Hematopoietic multipotent progenitor cell treated with erythropoietin and hydrocortisone succinate and interleukin-3 and kit ligand, for 4 days (in vitro differentiated cells): ENCODE measurements at places on chromosomes 7 and 10.
A peak's percentile ranks its signal among the peaks of the same experiment; 100 is the strongest.

GRCh38 chr7:73912223-73912622, 51.3 kb downstream of the TMEM270 start:
- DNase-seq = no peak

- no peak for DNase-seq
These were observed 35.3 kb downstream of the TRRAP start for GRCh38 chr7:98913612-98914011.

DNA sequence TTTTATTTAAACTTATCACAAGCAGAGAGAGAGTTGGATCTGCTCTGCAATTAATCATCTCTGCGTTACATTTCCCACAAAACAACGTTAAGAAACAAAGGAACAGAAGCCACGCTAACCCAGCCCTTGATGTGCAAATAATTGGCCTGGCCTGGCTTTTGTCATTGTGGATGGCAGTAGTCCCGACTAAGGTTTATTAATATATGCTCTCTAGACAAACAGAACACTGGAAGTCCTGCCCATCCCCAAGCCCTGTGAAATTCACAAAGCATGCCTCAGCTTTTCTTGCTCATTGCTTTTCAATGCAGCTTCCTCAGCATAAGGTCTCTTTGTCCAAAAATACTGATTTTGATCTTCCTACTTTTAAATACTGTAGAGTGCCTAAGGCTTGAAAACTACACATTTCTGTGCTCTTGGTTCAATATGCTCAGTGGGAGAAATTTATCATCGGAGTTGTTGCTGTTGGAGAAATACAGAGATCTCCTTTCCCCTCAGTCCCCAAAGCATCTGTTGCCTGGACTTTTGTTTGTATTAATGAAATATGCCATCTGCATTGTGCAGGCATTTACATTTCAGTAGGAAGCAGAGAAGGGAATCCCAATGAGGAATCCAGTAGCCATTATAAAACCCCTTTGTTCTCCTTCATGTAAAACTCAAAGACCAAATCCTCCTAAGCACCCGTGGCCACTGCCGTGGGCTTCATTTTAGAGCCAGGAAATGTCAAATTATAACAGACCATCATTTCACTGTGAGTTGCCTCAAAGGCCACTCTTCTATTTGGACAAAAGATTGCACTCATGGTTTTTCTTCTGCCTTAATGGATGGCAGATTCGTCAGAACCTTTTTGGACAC, 61.1 kb downstream of the SORCS1 start:
- no peak for DNase-seq

- DNase-seq = no peak
These were observed 6.4 kb upstream of the MYL10 start for GRCh38 chr7:101635484-101635883.

DNA sequence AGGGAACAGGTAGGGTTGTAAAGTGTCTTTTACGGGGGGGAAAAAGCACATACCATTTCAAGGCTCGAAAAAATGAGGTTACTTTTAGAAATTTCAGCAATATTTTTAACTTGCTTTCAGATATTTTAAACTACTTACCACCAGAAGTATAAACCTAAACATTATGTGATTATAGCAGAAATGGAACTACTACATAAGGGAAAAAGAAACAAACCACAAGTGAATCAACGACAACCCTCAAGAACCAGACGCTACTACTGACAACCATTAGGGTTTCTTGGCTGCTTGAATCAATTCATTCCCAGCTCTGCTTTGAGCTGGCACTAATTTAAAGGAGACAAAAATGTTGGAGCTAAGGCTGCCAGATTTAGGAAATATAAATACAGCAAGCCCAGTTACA, 80.1 kb downstream of the ZFAND4 start:
- DNase-seq = peak; percentile 41

DNA sequence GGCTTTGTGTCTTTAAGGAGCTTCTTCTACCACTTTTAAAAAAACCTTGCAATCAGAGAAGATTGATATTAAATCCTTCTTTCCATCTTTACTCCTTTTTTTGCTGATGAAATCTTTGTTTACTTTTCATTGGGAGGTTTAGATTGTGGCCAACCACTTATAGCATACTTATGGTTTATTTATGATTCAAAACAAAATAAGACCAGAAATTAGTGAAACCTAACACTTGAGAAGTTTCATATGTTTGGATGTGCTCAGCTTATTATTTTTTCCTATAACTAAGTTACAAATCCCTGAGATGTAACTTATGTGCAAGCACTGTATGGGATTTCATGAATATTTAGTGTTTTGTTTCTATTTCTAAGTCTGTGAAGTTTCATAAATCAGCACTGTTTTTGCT, 13.5 kb upstream of the PRPS1L1 start:
- DNase-seq = no peak

- DNase-seq = peak; percentile 92
These were observed 345.0 kb downstream of the SORCS1 start for GRCh38 chr10:106819490-106819889.

DNA sequence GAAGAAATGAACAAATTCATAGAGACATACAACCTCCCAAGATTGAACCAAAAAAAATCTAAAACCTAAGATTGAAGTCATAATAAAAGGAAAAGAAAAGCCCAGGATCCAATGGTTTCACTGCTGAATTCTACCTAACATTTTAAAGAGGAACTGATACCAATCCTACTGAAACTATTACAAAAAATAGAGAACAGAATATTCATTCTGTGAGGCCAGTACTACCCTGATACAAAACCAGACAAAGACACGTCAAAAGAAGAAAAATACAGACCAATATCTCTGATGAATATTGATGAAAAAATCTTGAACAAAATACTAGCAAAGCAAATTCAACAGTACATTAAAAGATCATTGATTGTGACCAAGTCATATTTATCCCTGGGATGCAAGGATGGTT, 128.5 kb upstream of the STEAP1 start:
- DNase-seq = no peak
